Mucosa of descending colon (tissue), 3 donors: ENCODE measurements at places on chromosomes 7 and 10.

- no peak for DNase-seq
Observed at GRCh38 chr10:63458177-63458576, 7.6 kb downstream of the JMJD1C start.

DNA sequence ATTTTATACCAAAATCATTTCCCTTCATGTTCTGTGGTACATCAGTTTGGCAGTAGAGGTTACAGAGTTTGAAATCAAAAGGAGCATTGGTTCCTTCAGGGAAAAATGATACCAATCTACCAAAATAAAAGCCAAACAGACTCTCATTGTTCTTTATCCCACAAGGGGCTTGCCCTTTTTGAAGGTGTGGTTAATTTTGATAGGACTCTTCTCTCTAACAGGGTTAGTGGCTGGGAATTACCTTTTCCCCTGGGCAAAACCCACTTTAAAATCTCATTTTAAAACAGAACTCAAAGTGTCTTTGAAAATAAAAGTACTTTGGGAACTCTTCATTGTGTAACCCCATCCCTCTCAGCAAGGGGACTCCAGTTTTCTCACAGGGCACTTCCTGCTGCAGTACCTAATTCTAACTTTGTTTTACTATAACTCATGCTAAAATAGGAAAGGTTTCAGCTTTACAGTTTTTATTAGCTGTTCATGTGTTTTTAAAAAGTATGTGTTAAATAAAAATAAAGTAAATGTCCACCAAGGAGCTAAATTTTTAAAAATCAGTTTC is 30.6 kb downstream of the SMNDC1 start:
- no peak for DNase-seq

- no peak for DNase-seq
Observed at GRCh38 chr10:48518986-48519385, 85.9 kb downstream of the ARHGAP22 start.

GRCh38 chr7:84207025-84207424 is 12.4 kb upstream of the SEMA3A start:
- DNase-seq, result no peak

- no peak for DNase-seq
Observed at GRCh38 chr10:117936566-117936965, 110.2 kb downstream of the RAB11FIP2 start.

- DNase-seq, result peak; percentile 93
Observed at GRCh38 chr10:97072851-97073665, 112.7 kb downstream of the SLIT1 start.

- no peak for DNase-seq
Observed at GRCh38 chr10:124624895-124625294, 119.3 kb downstream of the FAM53B start.

GRCh38 chr7:91251877-91252276 is 12.4 kb upstream of the FZD1 start:
- DNase-seq, result no peak

DNA sequence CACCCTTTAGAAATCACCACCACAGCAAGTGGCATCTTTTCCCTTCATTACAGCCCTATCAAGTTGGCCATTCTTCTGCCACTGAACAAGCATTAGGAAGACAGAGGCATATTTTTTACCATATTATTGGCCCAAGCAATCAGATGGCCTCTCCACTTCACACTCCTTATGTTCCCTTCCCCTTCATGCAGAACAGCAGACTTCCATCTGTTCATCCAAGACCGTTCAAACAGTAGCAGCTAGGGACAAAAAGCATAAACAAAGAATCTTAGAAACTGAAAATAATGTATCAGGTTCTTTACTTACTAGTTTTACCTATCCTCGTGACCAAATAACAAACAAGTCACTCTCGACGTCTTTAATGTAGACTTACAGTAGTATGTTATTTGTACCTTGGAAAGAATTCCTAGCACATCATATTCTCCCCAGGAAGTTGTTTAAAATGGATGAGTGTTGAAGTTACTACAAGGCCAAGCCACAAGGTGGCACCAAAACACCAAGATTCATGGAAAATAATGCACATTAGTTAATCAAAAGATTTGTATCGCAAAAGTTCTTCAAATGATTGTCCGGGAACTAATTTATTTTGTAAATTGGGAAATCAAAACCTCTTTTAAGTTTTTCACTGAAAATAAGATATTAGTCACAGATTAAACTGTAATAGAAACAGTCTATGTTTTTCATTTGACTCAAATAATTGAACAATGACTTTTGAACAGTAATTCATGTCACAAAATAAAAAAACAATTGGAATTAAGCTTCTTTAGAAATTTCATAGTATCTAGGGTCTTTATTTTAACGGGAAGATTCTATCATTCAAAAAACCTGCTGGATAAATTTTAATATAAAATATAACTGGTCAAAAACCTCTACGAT is 112.1 kb downstream of the VPS41 start:
- DNase-seq, result peak; percentile 73

DNA sequence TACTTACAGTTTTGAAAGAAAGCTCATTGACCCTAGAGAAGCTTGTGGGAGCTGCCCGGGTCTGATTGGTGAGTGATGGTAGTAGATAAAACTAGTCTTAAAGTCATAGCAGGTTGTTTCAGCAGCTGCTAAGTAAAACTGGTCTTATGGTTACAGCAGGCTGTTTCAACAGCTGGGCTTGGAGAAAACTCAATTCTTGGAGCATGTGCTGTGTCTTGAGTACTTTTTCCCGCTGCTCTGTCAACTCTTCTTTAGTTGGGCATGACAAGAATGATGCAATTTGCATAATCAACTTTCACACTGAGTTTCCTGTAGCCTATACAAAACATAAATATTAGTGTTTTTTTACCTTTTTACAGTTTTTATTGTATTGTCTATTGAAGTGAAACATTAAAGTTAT is 707.9 kb downstream of the AUTS2 start:
- DNase-seq, result no peak

DNA sequence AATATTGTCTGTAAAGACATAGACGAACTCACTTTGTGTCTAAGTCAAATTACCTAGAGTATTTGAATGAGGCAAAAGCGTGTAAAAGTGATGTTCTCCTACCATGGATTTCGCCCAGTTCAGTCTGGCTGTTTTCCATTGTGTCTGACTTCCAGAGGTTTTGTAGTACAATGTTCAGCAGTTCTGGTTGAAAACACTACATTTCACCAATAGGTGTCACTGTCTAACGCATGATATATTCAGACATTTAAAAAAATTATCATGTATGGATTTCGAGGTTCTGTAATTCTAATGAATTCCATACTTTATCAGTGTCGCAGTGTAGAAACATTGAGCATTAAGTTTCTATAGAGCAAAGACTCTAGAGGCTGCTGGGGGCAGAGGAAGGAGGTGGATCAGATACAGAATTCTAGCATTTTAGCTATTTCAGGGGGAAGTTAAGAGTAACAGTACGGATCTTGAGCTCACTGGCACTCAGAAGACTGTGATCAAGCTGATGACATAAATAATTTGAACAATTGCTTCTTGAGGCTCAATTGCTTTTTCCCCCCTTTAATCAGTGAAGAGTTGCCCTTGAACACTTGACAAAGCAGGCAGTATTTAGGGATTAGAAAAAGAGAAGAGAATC is 196.9 kb upstream of the RHOBTB1 start:
- DNase-seq, result no peak

DNA sequence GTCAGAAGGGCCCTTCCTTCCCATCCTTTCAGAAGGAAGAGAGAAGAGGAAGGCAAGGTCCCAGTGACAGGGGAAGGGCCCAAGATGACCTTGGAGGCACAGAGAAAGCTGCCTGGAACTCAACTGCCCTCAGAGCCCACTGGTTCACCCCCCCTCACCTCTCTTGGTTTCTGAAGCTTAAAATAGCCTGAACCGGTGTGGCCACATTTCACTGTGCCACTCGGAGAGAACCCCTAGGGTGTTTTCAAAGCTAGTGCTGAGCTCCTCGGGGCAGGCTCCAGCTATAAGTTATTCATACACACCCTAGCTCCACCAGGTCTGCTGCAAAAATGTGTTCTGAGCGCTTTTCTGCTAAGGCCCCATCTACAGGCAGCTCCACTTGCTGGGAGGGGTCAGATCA is 60.9 kb upstream of the ADRB1 start:
- peak; percentile 23 for DNase-seq

- peak; percentile 88 for DNase-seq
Observed at GRCh38 chr10:71383972-71384687, 12.6 kb upstream of the CDH23 start.

- no peak for DNase-seq
Observed at GRCh38 chr10:110744782-110745181, 100.6 kb downstream of the RBM20 start.

GRCh38 chr7:136617176-136617575 is 251.3 kb upstream of the CHRM2 start:
- DNase-seq, result no peak

DNA sequence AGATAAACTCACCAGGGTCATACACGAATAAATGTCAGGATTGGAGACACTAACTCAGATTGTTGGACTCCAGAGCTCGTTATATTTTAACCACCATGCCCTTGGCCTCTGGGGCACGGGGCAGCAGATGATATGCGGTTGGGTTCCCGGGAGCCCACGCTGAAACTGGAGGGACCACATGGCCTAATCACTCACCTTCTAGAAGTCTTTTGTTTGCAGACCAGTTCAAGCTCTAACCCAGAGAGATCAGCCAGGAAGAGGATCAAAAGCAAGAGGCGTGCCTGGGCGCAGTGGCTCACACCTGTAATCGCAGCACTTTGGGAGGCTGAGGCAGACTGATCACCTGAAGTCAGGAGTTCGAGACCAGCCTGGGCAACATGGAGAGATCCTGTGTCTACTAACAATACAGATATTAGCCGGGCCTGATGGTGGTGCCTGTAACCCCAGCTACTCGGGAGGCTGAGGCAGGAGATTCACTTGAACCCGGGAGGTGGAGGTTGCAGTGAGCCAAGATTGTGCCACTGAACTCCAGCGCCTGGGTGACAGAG is 42.6 kb upstream of the ECHDC3 start:
- no peak for DNase-seq

DNA sequence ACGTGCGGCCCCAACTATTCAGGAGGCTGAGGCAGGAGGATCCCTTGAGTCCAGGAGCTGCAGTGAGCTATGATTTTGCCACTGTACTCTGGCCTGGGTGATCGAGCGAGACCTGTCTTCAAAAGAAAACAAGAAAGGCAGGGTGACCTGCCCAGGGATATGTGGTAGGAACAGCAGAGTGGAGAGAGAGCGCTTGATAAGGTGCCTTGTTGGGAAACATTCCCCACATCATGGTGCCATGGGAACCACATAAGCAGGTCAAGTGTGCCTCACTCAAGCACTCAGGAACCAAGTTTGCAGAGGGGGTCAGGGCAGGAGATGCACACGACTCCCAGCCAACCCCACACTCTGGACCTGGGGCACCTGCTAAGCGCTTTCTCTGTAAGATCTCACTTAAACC is 37.3 kb downstream of the PVRIG start:
- DNase-seq, result no peak

DNA sequence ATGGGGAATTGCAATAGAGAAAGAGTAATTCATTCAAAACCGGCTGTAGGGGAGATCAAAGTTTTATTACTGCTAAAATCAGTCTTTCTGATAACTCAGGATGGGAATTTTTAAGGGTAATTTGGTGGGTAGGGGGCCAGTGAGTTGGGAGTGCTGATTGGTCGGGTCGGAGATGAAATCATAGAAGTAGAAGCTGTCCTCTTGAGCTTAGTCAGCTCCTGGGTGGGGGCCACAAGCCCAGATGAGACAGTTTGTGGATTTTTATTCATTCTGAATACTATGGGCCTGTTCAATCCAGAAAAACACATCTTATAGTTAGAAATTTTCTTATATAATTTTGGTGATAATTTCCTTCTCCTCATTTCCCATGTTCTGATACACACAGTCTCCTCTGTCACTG is 25.4 kb downstream of the CALD1 start:
- DNase-seq, result no peak

- no peak for DNase-seq
Observed at GRCh38 chr7:109101332-109101731, 531.7 kb downstream of the DNAJB9 start.

DNA sequence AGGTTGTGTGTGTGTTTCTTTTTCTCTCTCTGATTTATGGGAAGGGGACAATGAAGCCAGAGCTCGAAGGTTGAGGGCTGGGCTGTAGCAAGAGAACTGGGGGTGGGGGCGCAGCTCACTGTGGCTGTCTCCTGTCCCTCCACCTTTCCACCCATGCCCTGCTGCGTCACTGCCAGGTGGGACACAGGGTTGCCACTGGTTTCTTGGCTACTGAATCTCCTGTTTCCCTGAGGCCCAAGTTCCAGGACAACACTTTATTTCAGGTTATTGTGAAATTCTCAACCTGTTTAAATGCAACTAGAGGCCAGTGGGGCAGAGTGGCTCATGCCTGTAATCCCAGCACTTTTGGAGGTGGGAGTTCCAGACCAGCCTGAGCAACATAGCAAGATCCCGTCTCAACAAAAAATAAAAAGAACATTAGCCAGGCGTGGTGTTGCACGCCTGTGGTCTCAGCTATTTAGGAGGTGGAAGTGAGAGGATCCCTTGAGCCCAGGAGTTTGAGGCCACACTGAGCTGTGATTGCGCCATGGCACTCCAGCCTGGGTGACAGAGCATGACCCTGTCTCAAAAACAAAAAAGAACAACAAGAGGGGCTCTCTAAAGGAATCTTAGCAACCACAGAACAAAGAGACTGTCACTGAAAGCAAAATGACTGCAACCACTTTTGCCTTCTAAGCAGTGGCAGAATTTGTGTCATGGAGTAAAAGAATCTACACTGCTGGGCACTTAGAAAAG is 22.6 kb downstream of the TBATA start:
- DNase-seq, result peak; percentile 17

GRCh38 chr10:115624448-115624847 is 531.3 kb downstream of the ATRNL1 start:
- no peak for DNase-seq

- DNase-seq, result no peak
Observed at GRCh38 chr10:110629680-110630191, 14.4 kb upstream of the RBM20 start.

GRCh38 chr10:30430544-30431298 is 3.3 kb upstream of the MAP3K8 start:
- peak; percentile 37 for DNase-seq

- DNase-seq, result no peak
Observed at GRCh38 chr10:52770904-52771303, 1.7 kb downstream of the MBL2 start.

GRCh38 chr7:102273749-102274712 is 12.6 kb upstream of the SH2B2 start:
- peak; percentile 79 for DNase-seq

GRCh38 chr10:13686331-13686752 is 99.6 kb downstream of the PRPF18 start:
- DNase-seq, result no peak

GRCh38 chr10:49275896-49276295 is 23.1 kb upstream of the C10orf71 start:
- no peak for DNase-seq

GRCh38 chr7:64874562-64875250 is 28.4 kb upstream of the ZNF273 start:
- DNase-seq, result no peak

DNA sequence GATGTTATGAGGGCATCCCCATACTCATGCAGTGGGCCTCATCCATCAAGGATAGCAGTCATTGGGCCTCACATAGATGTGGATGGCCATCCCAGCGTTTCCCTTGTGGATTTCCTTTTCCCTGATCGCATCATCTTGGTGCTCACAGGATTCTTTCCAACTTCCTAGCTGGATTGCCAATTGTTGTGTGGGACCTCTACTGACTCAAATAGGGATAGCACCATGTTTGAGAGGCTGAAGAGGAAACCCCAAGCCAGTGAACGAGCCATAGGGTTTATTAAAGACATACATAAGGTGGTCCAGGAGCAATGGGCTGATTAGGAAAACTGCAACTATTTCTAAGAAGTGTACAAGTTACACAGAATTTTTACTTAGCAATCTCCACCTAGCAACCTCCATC is 21.8 kb downstream of the ASZ1 start:
- no peak for DNase-seq
